Aorta (tissue), 5 donors: ENCODE measurements at places on chromosomes 12 and 14.
A peak's percentile ranks its signal among the peaks of the same experiment; 100 is the strongest.

- no peak for DNase-seq
Observed at GRCh38 chr12:124831590-124831989, 32.1 kb downstream of the SCARB1 start.

DNA sequence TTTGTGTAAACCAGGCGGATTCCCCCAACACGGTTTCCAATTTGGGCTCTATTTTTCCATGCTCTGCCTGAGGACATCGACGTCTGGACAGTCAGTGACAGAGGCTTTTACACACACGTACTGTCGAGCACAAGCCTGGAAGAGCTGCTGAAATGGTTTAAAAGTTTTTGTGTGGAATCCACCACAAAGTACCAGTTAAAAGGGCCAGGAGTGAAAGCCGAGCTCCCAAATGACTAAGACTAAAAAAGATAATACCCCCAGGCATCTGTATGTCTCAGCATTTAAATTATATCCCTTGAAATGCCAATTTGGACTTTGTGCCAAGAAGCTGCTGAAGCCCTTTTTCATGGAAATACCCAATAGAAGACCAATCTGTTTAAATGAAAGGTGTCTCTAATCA is 173.2 kb downstream of the EGLN3 start:
- DNase-seq, result no peak

DNA sequence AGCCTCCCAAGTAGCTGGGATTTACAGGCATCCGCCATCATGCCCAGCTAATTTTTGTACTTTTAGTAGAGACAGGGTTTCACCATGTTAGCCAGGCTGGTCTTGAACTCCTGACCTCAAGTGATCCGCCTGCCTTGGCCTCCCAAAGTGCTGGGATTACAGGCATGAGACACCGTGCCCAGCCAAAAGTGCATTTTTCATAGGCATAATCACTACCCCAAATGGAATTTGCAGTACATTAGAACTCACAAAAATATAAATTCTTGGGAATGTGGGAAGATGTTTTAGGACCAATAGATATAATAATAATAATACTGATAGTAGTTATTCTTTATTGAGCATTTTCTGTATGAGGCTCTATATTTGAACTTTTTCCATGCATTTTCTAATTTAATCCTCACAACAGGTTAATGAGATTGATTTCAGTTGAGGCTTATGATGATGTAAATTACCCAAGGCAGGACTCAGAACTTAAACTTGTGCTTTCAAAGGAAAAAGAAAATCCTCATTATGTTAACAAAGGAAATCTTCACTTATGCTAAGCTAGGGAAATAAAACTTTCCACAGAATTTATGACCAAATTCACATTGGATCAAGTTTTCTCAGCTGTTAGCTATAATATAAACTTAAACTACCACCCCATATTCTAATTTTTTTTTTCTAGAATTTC is 121.6 kb downstream of the SRGAP1 start:
- no peak for DNase-seq

DNA sequence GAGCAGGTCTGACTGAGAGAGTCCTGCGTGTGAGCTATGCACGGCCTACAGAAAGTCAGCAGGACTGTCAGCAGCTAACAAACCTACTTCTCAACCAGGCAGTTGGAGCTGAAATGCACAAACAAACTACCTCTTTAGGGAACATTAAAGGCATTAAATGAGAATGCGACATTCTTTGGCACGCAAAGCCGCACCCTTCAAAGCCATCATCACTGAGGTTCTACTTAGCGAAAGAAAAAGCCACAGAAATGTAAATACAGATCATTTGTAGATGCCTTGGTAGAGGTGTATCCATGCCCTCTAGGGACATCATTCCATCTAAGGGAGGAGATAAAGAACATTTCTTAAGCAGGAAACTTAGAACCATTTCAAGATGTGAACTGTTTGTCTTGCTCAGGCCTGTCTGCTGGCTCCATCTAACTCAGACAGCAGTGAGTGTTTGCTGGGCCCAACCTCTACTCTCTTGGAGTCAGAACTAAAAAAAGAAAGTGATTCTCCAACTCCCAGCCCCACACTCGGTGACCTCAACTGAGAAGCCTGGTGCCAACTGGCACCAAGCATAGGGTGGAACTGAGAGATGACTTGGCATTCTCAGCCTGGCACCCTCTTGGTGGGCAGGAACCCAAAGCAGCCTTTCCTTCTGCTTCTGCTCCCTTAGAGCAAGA is 63.5 kb upstream of the MBIP start:
- peak; percentile 91 for DNase-seq

DNA sequence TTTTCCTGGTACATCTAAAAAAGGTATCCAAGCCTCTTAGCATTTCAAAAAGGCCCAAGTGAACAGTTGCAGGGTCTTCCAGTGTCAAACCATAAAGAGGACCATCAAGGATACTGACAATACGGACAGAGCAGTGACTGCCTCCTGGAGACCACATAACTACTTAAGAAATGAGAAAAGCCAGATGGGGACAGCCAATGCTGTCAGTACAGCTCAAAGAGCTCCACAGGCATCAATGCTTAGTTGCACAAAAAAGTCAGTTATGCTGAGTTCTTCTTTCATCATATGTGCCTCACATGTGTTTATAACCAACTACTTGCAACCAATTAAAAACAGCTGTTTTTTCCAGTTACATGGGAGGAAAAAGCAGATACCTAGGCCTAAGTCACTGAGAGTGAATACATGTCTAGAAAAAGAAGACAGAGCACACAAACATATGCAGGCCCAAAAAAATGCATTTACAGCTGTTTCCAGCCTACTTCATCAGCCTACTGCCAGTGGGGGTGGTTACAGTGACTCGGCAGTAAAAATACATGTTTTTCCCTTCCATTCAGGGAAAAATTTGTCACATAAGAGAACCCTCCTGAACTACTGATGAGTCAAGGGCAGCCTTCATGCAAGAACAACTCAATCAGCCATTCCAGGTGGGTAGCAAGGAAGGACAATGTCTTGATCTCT is 84.0 kb downstream of the DCAF5 start:
- DNase-seq, result no peak
